GOT3 (cell line): ENCODE measurements at places on chromosomes 12 and 14.

GRCh38 chr12:122872815-122873361 lies 23.0 kb downstream of the VPS37B start:
- no peak for DNase-seq

DNA sequence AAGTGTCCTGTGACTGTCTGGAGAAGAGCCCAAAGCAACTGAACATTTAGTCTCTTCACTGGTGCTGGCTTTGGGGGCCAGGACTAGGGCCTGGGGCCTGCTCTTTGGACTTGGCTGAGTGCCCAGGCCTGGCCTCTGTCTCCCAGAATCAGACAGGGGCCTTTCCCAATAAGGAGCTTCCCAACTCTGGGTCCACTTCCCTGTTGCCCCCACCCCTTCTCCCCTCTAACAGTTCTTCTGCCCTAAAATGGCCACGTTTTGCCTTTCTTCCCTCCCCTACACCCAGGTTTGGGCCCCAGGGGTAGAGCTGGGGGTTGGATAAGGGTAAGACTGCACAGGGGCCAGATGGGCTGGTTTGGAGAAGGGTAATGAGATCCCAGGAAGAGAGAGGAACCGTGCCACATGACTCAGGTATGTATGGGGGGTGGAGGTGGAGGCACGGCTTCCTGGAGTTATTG lies 10.0 kb upstream of the ITGA5 start:
- DNase-seq, result no peak

- DNase-seq, result no peak
These were observed 53.1 kb downstream of the SYNE3 start for GRCh38 chr14:95463171-95463901.

DNA sequence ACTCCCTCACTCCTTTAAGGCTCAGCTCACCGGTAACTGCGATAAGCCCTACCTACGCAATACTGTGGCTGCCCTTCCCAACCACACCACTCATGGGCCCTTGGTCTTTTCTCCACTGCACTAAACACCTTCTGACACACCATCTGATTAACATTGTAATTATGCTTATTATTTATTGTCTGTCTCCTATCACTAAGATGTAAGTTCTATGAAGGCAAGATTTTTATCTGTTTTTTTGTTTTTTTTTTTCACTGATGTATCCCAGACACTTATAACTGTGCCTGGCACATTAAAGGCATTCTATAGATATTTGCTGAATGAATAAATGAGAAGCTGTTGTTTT lies 34.2 kb upstream of the PYGL start:
- DNase-seq, result no peak

DNA sequence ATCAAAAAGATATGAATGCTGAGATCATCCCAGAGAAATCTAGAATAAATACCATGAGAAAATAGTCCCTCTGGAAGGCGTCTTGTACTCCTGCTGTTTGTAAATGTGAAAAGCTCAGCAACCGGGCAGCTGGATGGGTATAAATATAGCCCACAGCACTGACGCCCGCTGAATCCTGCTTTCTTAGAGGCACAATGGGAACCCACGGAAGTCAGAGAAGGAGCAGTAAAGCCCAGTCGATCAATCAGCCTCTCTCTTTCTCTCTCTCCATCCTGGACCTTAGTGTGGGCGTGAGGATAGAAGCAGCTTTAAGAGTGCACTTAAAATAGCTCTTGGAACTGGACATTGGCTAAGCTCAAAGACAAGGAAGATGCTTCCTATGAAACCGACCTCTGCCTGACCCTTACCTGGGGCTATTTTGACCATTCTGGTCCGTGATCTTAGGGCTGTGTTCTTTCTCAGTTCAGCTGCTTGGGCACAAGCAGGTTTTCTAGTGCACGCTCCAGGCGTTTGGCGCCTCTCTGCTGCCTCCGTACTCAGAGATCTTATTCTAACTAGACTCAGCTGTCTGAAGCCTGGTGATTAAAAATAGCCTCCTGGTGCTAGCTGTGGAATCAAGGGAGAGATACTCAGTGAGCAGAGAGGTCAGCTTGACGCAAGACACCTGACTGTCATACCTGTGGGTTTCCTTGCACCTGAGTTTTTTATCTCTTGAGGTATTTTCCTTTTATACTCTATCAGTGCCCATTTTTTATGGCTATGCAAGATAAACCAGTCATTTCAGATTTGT lies 144.6 kb downstream of the ETV6 start:
- DNase-seq, result no peak

DNA sequence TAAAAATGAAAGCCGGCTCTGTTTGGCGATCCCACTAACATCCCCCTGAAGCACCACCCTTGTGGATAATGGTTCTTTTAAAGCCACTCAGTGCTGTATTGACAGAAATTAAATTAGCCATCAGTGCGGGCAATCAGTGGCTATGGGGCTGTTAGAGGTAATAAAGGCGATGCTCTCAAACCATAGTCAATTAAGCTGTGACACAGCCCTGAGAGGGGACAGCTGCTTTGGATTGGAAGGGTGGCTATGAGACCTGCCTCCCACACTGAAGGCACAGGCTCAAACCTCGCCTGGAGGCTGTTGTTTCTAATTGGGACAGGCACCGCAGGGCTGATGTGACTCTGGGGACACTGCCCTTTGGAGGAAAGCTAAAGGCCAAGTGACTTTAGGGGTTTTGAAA lies 562.2 kb downstream of the VRK1 start:
- no peak for DNase-seq

- no peak for DNase-seq
These were observed 10.3 kb downstream of the EXOC3L4 start for GRCh38 chr14:103104654-103105452.

GRCh38 chr12:94561943-94562411 lies 88.4 kb downstream of the TMCC3 start:
- no peak for DNase-seq

- no peak for DNase-seq
These were observed 5.7 kb upstream of the CTDSP2 start for GRCh38 chr12:57852200-57852599.

GRCh38 chr12:1130571-1130970 lies 139.5 kb downstream of the ERC1 start:
- no peak for DNase-seq

DNA sequence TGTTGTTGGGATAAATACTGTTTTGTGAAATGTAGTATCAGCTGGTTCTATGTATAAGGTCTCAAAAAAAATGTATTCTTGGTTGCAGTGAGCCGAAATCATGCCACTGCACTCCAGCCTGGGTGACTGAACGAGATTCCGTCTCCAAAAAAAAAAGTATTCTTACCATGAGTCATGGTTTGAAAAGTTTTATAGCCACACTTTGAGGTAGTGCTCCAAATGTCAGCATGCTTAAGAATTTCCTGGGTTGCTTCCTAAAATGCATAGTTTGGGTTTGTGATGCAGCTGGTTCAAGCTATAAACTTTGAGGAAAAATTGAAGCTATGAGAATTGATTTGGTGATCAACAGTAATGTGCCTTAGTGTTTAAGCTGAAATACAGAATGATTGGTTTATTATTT lies 48.0 kb downstream of the ETNK1 start:
- no peak for DNase-seq

DNA sequence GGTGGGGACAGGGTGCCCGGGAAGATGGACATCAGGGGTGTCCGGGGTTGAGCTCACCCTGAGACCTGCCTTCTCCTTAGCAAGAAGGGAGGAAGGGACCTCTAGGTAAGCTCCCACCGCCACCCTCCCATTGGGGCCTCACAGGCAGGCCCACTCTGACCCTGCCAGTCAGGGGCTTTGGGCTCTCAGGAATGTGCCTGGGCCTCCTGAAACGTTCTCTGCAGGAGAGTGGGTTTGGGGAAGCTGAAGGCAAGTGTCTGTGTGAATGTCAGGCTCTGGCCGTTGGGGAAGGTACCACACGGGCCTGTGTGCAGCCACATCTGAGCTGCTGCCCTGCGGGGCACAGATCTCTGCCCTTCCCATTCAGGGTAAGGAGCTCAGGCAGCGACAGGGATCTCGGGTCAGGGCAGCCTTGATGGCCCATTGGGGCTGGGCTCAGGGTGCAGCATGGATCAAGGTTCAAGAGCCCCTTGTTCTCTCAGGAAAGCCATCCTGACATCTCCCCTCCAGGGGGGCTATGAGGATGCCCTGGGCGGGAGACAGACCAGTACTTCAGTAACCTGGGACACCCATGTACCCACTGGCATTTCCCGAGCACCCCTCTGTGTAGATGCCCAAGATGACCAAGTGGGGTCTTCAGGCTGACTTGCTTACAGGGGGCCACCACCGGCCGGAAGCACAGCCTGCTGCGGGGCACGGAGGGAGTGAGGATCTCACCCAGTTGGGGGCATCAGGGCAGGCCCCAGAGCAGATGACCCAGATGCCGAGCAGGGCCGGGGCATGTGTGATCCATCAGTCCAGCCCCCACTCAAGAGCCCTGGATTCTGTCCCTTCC lies 29.7 kb downstream of the FAM222A start:
- DNase-seq, result no peak
